ENCODE measurements at places on chromosomes 11 and 22.
A peak's percentile ranks its signal among the peaks of the same experiment; 100 is the strongest.

DNA sequence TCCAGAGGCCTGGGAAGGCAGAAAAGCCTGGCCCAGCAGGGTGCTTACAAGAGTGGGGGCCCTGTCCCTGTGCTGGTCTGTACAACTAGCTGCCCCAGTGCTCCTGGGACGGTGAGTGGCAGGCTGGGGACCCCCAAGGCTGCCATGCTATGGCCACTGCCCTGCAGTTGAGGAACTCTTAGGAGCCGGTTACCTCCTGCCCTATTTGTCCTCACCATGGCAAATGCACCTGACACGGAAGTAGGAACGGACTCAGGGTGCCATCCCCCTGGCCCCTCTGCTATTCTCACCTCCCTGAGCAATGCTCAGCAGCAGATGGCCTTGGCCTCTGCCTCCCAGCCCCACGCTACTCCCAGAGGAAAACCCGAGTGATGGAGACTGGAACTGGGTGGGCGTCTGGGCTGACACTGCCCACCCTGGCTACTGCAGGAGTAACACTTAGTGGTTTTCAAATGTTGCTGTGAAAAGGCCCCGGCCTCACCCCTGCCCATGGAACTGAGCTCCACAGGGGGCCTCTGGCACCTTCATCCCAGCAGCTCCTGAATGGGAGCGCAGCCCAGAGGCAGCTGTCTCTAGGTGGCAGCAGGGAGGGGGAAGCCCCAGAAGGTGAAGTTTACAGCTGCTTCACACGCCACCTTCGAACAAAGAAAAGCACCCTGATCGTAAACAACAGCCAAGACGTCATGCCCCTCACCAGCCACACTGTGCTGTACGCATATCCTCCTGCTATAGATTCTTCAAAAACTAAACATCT is 105.3 kb downstream of the CTTN start:
- DNase-seq, result no peak

- peak; percentile 37 for DNase-seq
Observed at GRCh38 chr22:29480512-29481264, 670 bp downstream of the NEFH start.

GRCh38 chr11:18492888-18493287 is 33.9 kb downstream of the TSG101 start:
- no peak for DNase-seq

DNA sequence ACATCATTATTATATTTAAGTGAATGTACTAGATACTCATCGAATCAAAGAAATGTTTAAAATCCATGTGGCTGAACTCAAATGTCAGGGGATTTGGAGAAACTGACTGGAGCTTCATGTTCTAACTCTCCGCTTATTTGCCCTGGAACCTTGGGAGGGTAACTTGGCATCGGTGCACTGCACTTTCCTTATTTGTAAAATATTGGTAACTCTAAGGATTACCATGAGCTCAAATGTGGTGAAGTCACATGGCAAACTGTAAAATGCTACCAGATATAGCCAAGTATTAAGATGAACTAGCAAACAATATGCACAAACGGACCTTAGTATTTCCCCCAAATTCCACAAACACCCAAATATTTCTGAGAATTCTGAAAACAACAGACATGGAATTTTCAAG is 75.6 kb downstream of the ETS1 start:
- no peak for DNase-seq

- DNase-seq, result no peak
Observed at GRCh38 chr11:35262056-35262455, 123.1 kb downstream of the CD44 start.

GRCh38 chr11:94402355-94402754 is 1.1 kb upstream of the GPR83 start:
- no peak for DNase-seq

GRCh38 chr22:17717708-17718107 is 56.6 kb downstream of the BID start:
- no peak for DNase-seq

DNA sequence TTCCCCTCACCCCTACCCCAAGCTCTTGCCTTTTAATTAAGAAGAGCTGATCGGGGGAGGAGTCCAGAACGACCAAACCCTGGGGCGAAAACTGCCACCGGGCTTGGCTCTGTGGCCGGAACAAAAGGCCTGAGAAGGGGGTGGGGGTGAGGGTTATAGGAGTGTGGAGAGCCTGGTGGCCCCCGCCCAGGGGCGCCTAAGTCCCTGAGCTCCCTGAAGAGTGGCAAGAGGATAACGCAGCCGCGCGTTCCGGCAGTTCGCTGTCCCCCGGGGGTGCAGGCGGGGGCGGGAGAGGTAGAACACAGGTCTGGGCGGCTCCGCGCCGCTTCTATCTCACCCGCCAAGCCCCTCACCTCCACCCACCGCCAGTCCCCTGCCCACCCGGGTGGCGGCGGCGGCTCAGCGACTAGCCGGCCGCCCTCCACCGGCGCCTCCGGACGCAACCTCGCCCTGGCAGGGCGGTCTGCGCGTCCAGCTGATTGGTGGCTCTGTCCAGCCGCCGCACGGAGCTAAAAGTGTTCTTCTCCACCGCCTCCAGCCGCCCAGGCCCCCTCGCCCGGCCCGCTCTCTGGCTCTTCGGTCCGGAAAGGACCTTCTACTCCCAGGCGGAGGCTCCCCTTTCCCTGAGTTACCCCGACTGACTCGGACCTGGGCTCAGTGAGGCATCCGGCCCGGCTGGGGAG is 18.7 kb upstream of the BDNF start:
- DNase-seq, result no peak

GRCh38 chr11:124536520-124536919 is 6.9 kb downstream of the OR8B12 start:
- no peak for DNase-seq

DNA sequence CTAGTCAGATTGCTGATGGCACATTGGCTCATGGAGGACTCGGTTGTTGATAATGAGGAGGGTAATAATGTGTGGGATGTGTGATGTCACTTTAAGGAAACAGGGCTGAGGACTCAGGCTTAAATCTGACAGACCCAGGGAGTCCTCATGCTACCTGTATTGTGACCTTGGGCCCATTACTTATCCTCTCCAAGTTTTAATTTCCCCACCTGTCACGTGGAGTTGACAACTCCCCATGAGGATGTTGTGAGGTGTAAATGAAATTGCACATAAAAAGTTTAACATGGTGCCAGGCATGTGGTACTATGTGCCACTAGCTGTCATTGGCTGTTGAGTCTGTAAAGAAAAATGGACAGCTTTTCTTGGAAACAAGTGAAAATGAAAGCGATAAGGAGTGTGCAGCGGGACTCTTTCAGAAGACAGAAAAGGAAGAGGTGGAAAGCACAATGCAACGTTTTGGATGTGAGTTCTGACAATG is 15.3 kb downstream of the IL10RA start:
- DNase-seq, result no peak

DNA sequence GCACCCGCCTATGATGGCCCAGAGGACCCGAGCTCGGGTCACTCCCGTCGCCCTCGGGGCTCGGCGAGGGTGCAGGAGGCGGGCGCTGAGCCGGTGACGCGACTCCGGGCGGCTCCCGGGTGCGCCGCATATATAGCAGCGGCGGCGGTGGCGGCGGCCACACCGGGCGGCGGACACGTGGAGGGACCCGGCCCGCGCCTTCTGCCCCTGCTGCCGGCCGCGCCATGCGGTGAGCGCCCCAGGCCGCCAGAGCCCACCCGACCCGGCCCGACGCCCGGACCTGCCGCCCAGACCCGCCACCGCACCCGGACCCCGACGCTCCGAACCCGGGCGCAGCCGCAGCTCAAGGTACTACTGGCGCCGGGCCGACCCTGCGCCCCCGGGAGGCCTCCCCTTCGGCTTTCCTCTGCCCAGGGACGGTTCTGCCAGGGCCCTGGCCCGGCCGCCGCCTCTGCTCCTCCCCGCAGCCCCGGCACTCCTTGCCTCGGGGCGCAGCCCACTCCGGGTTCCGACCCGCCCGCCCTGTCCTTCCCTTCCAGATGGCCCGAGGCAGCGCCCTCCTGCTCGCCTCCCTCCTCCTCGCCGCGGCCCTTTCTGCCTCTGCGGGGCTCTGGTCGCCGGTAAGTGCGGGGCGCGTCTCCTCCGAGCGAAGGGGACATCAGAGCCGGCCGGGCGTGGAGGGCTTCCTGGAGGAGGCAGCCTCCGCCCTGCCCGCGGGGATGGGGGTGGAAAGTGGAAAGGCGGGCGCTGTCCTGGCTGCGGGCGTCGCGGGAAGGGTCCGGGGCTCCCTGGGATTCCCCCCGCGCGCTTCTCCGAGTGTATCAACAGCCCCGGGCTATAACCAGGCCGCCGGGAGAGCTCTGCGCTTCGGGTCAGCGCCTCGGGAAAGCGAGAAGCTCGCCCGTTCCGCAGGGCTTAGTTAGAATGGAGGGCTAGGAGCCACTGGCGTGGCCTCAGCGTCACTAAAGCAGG is at the start of gene GAL:
TSS of gene GAL (plus strand) at position 160 of the 972 bp plus-strand sequence. CDS start at position 540, 380 bp downstream.
- no peak for DNase-seq

GRCh38 chr11:114359342-114359741 is 41.0 kb downstream of the C11orf71 start:
- DNase-seq, result no peak

GRCh38 chr11:21811572-21811971 is 381.3 kb upstream of the ANO5 start:
- no peak for DNase-seq

- DNase-seq, result no peak
Observed at GRCh38 chr22:40620464-40621046, 16.0 kb downstream of the MRTFA start.

GRCh38 chr11:94815705-94816344 is 47.7 kb downstream of the AMOTL1 start:
- DNase-seq, result no peak

Measured in stimulated activated CD8-positive, alpha-beta memory T cell treated with anti-CD3 and anti-CD28 coated beads, Interleukin-15, amount 100 ng/mL, for 48 hours (primary cell).